Trophoblast cell (in vitro differentiated cells and primary cell): ENCODE measurements at places on chromosomes 7 and 10.

GRCh38 chr10:7457478-7458316, 46.9 kb upstream of the SFMBT2 start:
- no peaks in the 10 kb centered on the region for H3K36me3 ChIP-seq
- no peak for DNase-seq
- peaks cover 3% of the 10 kb centered on the region for H3K4me1 ChIP-seq
- no peak overlapping the region for H3K4me3 ChIP-seq
- no peaks in the 10 kb centered on the region for H3K27me3 ChIP-seq
- H3K27ac ChIP-seq = no peak overlapping the region

DNA sequence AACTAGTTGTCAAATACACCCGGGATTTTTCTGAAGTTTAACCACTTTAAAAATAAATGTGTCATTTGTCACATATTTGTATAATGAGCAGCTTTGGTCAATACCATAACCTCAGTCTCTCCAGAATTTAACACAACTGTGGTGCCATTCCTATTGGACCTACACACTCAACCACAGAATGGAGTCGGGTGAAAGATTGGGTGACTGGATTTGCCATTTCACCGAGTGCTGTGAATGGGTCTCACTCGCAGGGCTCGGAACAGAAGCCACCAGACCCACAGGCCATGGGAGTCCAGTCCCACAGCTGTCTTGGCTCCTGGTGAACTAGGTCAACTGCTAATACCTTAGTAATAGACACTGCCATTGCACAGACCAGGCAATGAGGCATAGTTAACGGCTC, 298.4 kb downstream of the CCDC3 start:
- H3K36me3 ChIP-seq = no peaks in the 10 kb centered on the region
- H3K4me1 ChIP-seq = peaks cover 4% of the 10 kb centered on the region
- no peak overlapping the region for H3K27ac ChIP-seq

- no peaks in the 10 kb centered on the region for H3K36me3 ChIP-seq
- H3K4me3 ChIP-seq = no peak overlapping the region
- H3K27ac ChIP-seq = no peak overlapping the region
- no peaks in the 10 kb centered on the region for H3K27me3 ChIP-seq
- H3K4me1 ChIP-seq = no peaks in the 10 kb centered on the region
- no peak for DNase-seq
These were observed 643.3 kb upstream of the SORCS1 start for GRCh38 chr10:107807836-107808235.

GRCh38 chr10:74297389-74298080, 146.5 kb downstream of the ADK start:
- H3K4me1 ChIP-seq = no peaks in the 10 kb centered on the region
- no peaks in the 10 kb centered on the region for H3K27me3 ChIP-seq
- H3K27ac ChIP-seq = no peak overlapping the region
- DNase-seq = no peak
- H3K4me3 ChIP-seq = no peak overlapping the region
- no peaks in the 10 kb centered on the region for H3K36me3 ChIP-seq

GRCh38 chr10:124318076-124318475, 100.6 kb downstream of the OAT start:
- H3K4me1 ChIP-seq = no peaks in the 10 kb centered on the region
- H3K27me3 ChIP-seq = no peaks in the 10 kb centered on the region
- no peak overlapping the region for H3K27ac ChIP-seq

DNA sequence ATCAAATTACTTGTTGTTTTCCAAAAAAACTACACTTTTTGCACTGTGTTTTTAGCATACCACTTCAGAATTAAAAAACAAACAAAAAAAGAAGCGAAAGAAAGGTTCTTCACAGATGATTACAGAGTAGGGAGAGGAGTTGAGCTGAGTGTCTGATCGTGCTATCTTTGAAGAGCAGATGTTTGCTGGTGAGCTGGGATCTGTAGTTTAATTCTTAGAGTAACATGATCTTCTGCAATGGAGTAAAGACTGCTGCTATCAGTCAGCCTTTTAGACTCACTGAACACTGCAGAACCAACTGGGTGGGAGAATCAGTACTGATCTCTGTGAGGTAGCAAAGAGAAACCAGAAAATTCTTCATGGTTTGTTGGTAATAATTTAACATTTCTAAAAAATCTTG, 1197.8 kb upstream of the SORCS1 start:
- no peaks in the 10 kb centered on the region for H3K36me3 ChIP-seq
- no peak for DNase-seq
- no peaks in the 10 kb centered on the region for H3K27me3 ChIP-seq
- H3K27ac ChIP-seq = no peak overlapping the region
- H3K4me3 ChIP-seq = no peak overlapping the region

- no peak for DNase-seq
- H3K36me3 ChIP-seq = no peaks in the 10 kb centered on the region
- H3K4me3 ChIP-seq = no peak overlapping the region
- H3K27ac ChIP-seq = no peak overlapping the region
- H3K27me3 ChIP-seq = no peaks in the 10 kb centered on the region
These were observed 476.8 kb upstream of the ADARB2 start for GRCh38 chr10:2214092-2214491.
